ENCODE measurements at places on chromosomes 1 and 21.

GRCh38 chr1:59384443-59384842 lies 87.5 kb downstream of the FGGY start:
- DNase-seq: no peak

DNA sequence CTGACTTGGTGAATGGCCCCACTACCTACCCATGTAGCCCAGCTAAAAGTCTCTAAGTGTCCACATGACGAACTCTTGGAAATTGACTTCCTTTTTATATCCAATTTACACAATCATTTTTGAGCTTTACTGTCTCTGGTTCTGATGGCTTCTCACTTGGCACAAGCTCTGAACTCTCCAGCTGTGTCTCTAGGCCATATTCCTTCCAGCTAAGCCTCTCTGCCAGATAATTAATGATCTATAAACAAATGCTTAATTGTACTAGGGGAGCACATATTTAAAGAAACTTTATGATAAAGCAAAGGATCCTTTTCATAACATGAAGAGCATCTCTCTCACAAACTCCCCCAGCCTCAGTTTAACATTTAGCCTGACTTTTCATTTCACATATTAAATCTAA lies 16.3 kb upstream of the BEND5 start:
- no peak for DNase-seq

- DNase-seq: peak; percentile 37
These were observed 50.3 kb upstream of the L1TD1 start for GRCh38 chr1:62144238-62144831.

DNA sequence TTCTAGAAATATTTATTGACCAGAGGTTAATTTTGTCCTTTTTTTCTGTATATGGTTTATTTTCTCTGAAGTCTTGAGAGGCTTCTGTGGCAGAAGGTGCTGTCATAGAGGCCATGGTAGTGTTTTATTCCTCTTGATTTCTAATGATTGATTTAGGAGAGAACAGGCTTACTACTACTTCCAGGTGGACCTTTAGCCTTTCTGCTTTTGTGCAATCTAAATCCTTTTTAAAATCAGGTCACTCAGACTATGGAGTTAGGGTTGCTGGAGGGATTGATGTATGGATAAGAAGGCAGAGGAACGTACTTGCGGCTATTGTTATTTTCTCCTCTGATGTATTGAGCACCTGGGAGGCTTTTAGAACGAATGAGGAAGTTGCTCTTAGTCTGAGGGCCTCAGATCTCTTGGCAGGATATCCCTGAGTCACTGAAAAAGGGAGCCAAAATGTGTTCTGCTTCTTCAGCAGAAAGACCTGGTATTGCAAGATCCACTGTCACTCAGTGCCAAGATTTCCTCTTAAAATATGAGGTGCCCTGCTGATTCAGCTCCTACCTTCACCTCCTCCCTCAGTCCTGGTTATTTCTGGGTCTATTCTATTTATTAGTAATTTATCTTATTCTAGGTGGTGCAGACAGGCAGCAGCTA lies 277.4 kb downstream of the ZNF648 start:
- no peak for DNase-seq

GRCh38 chr1:151837884-151838221 lies 1.8 kb downstream of the C2CD4D start:
- no peak for DNase-seq

GRCh38 chr1:156419854-156420204 lies 50.8 kb downstream of the RHBG start:
- DNase-seq: no peak

- no peak for DNase-seq
These were observed 1574.5 kb downstream of the MRPL39 start for GRCh38 chr21:24032709-24033232.

- no peak for DNase-seq
These were observed 847 bp downstream of the PSMD4 start for GRCh38 chr1:151255381-151255780.

- no peak for DNase-seq
These were observed 70.2 kb downstream of the UCK2 start for GRCh38 chr1:165897326-165898303.

- DNase-seq: no peak
These were observed 2.2 kb downstream of the MYCBP start for GRCh38 chr1:38870996-38871395.

GRCh38 chr1:177600321-177600720 lies 369.5 kb downstream of the SEC16B start:
- DNase-seq: no peak

DNA sequence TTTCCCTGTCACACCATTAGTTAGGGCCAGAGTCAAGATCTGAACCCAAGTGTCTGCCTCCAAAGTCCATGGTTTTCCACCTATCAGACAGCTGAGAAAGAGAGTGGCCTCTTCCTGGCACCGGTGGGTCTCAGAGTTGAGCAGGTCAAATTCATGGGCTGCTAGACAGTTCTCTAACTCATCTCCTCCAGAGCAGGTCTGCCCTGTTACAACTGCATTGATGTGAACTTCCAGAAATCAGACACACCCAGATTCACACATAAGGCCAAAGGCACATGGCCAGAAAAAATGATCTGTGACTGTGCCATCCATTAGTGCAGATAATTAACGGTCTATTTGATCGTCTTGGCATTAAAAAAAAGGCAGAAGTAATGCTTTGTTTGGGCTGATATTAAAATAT lies 17.5 kb downstream of the SMIM12 start:
- no peak for DNase-seq

- DNase-seq: no peak
These were observed 24.7 kb downstream of the NADK start for GRCh38 chr1:1753607-1754005.

GRCh38 chr1:119805746-119806145 lies 5.5 kb downstream of the REG4 start:
- no peak for DNase-seq
